ENCODE measurements at places on chromosomes 11 and 22.

DNA sequence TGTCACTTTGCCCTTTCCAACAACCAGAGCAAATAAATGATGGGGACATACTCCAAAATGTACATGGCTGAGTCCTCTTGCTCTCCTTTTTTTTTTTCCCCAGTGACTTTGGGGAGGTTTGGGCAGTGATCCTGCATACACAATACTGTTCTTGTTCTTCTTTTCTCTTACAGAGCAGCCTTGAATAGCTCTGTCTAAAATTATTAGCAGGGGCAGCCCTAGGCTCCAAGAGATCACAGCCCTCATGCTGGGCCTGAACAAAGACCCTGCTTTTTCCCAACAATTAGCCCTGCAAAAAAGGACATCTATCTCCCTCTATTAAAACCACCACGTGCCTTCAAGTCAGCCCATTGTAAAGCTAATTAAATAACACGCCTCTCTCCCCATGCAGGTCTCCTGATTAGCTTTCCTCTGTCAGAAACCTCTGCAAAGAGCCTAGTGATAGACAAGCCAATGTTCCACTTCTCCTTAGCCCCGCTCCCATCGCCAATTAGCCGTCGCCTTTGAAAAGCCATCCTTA is 54.7 kb downstream of the ETS1 start:
- no peak for DNase-seq

GRCh38 chr11:95302211-95302610 is 71.2 kb upstream of the SESN3 start:
- DNase-seq = no peak

- DNase-seq = no peak
These were observed 13.3 kb downstream of the CELF1 start for GRCh38 chr11:47539681-47540039.

GRCh38 chr11:118910309-118911112 is 15.2 kb downstream of the BCL9L start:
- no peak for DNase-seq
